Endodermal cell (in vitro differentiated cells): ENCODE measurements at places on chromosomes 2 and 18. TPM values are rescaled to one million over a fixed set of nuclear protein-coding genes. Genes with fewer than 3 reads are reported as not detected.

Gene GALNT13
- 7.3 and 9.8 TPM in 2 replicates for total RNA-seq

Gene EVX2
- total RNA-seq, result 0.05 TPM in 1 of 2 replicates, not detected in the other

Gene SOX11
- total RNA-seq, result 35.1 and 35.9 TPM in 2 replicates

Gene PER2
- 10.6 and 13.5 TPM in 2 replicates for total RNA-seq

Gene ASB18
- total RNA-seq, result not detected in 3 replicates

Gene SPC25
- 9.4 to 57.8 TPM (median 49.9 TPM) in 3 replicates for total RNA-seq

Gene POTEI
- 0.07 to 0.33 TPM (median 0.13 TPM) in 3 replicates for total RNA-seq

Gene IL1RL1
- total RNA-seq, result 0.84 and 0.90 TPM in 2 replicates

Gene M1AP
- total RNA-seq, result 3.8 and 4.2 TPM in 2 replicates

Gene IL37
- not detected in 3 replicates for total RNA-seq

Gene ATOH8
- 0.16 to 1.6 TPM (median 1.1 TPM) in 3 replicates for total RNA-seq

Gene CHRND
- 0.11 TPM in 1 of 2 replicates, not detected in the other for total RNA-seq

Gene SH3RF3
- 0.99 to 1.5 TPM (median 1.4 TPM) in 3 replicates for total RNA-seq

Gene ITGA6
- 40.6 to 48.6 TPM (median 45.7 TPM) in 3 replicates for total RNA-seq

Gene THSD7B
- 2.2 and 2.6 TPM in 2 replicates for total RNA-seq

Gene SCN3A
- 0.06 to 0.24 TPM in 2 of 3 replicates, not detected in the other for total RNA-seq

Gene TGFA
- 1.6 to 3.4 TPM (median 3.2 TPM) in 3 replicates for total RNA-seq

Gene CCL20
- not detected in 2 replicates for total RNA-seq

Gene ITPRIPL1
- total RNA-seq, result 7.7 and 8.0 TPM in 2 replicates

Gene KHK
- total RNA-seq, result 3.3 and 6.0 TPM in 2 replicates

Gene IL1R2
- 0.73 to 1.1 TPM in 2 of 3 replicates, not detected in the other for total RNA-seq

Gene PCARE
- 0.16 TPM in 1 of 3 replicates, not detected in the others for total RNA-seq

Gene COX7A2L
- total RNA-seq, result 108 and 117 TPM in 2 replicates

Gene ANKRD62
- not detected in 3 replicates for total RNA-seq

Gene CAPN13
- total RNA-seq, result 17.1 to 29.5 TPM (median 28.0 TPM) in 3 replicates

Gene IL1A
- total RNA-seq, result 1.0 to 9.6 TPM (median 1.6 TPM) in 3 replicates

Gene KLHL29
- 0.90 to 1.7 TPM (median 1.0 TPM) in 3 replicates for total RNA-seq

Gene TMEM247
- total RNA-seq, result not detected in 2 replicates

Gene C2orf78
- not detected in 3 replicates for total RNA-seq

Gene C2orf92
- 12.5 to 24.0 TPM (median 17.0 TPM) in 3 replicates for total RNA-seq

Gene DSEL
- 3.9 to 6.0 TPM (median 5.9 TPM) in 3 replicates for total RNA-seq

Gene SLC35F5
- 37.1 to 57.6 TPM (median 37.4 TPM) in 3 replicates for total RNA-seq

Gene MLPH
- 1.0 to 2.0 TPM (median 1.0 TPM) in 3 replicates for total RNA-seq

Gene POTEC
- not detected in 2 replicates for total RNA-seq

Gene SPAST
- total RNA-seq, result 31.5 and 34.6 TPM in 2 replicates

Gene RAD51AP2
- total RNA-seq, result not detected in 2 replicates

Gene CCDC141
- total RNA-seq, result 142 to 160 TPM (median 144 TPM) in 3 replicates

Gene MGAT4A
- total RNA-seq, result 7.4 and 8.2 TPM in 2 replicates

Gene CPO
- total RNA-seq, result 0.42 to 0.95 TPM (median 0.70 TPM) in 3 replicates

Gene SLC4A3
- total RNA-seq, result 13.4 to 15.8 TPM (median 13.8 TPM) in 3 replicates

Gene EFHD1
- total RNA-seq, result 10.8 to 16.2 TPM (median 12.5 TPM) in 3 replicates

Gene CMPK2
- total RNA-seq, result 0.81 and 2.1 TPM in 2 replicates

Gene SEMA4C
- total RNA-seq, result 56.7 to 86.7 TPM (median 82.5 TPM) in 3 replicates

Gene ARHGEF4
- 50.3 to 80.1 TPM (median 55.1 TPM) in 3 replicates for total RNA-seq

Gene PRLH
- total RNA-seq, result not detected in 3 replicates

Gene TMEM169
- 1.3 to 3.8 TPM (median 3.6 TPM) in 3 replicates for total RNA-seq

Gene RPRM
- total RNA-seq, result 32.6 and 34.7 TPM in 2 replicates

Gene SLC9A4
- total RNA-seq, result 0.08 TPM in 1 of 3 replicates, not detected in the others

Gene CKAP2L
- total RNA-seq, result 16.0 and 20.1 TPM in 2 replicates

Gene SCN1A
- not detected in 2 replicates for total RNA-seq

Gene VRK2
- total RNA-seq, result 25.7 to 33.3 TPM (median 31.4 TPM) in 3 replicates

Gene ALPI
- not detected in 2 replicates for total RNA-seq

Gene IL1F10
- not detected in 2 replicates for total RNA-seq

Gene PMAIP1
- total RNA-seq, result 106 and 121 TPM in 2 replicates

Gene CFC1
- 6.4 and 6.9 TPM in 2 replicates for total RNA-seq

Gene FOXI3
- total RNA-seq, result 2.6 and 2.8 TPM in 2 replicates

Gene TTN
- 36.1 to 126 TPM (median 118 TPM) in 3 replicates for total RNA-seq

Gene PRSS56
- total RNA-seq, result not detected in 3 replicates
